ENCODE measurements at places on chromosomes 3 and 15.

- DNase-seq = no peak
Observed at GRCh38 chr15:41417418-41418195, 712 bp downstream of the RTF1 start.

GRCh38 chr3:171994646-171995428, 44.5 kb upstream of the FNDC3B start:
- DNase-seq = no peak

GRCh38 chr3:41334426-41334825, 135.1 kb downstream of the CTNNB1 start:
- DNase-seq = no peak

- DNase-seq = no peak
Observed at GRCh38 chr15:39096608-39097205, 484.2 kb upstream of the THBS1 start.

DNA sequence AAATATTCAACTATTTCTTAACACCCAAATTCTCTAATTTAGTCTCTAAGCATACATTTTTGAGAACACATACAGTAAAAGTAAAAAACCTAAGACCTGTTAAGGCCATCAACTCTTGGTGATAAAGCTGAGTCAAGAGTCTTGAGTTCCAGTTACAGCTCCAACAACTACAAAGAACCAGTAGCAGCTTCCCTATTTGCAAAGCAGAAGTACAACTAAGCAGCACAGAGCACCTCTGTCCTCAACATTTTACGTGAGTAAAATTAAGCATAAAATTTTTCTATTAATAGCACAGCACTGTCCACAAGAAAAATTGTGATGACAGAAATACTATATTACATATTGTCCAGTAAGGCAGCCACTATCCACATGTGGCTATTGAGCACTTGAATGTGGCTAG, 4.4 kb downstream of the PCOLCE2 start:
- DNase-seq = no peak

- no peak for DNase-seq
Observed at GRCh38 chr3:156787926-156788663, 38.1 kb upstream of the LEKR1 start.

DNA sequence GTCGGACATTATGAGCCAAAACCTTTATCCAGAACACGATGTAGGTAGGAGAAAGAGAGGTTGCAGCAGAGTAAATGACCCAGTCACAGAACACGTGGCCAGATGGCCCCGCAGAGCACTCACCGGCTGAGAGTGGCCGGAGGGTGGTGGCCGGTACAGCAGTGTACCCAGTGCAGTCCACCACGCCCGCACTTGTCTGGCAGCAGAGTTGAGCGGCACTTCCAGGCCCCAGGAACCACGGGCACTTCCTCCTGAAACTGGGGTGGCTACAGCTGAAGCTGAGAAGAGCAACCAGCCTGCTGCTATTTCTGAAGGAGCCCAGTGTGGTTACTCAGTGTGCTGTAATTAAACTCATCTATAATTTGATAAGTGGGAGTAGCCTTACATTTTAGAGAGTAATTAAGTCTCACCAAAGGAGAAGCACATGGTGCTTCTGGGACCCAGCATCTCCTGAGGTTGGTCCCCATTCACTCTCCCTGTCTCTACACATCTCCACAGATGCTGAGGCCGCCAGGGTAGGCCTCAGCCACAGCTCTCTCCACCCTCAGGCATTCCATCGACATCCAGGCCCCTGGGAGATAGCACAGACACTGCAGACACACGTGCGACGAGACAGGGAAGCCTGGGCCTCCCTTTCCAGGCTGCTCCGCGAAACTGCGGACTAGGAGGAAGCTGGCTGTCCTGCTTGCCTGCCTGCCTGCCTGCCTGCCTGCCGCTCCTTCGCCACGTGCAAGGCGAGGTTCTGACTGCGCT, 49.8 kb downstream of the BDH1 start:
- no peak for DNase-seq

DNA sequence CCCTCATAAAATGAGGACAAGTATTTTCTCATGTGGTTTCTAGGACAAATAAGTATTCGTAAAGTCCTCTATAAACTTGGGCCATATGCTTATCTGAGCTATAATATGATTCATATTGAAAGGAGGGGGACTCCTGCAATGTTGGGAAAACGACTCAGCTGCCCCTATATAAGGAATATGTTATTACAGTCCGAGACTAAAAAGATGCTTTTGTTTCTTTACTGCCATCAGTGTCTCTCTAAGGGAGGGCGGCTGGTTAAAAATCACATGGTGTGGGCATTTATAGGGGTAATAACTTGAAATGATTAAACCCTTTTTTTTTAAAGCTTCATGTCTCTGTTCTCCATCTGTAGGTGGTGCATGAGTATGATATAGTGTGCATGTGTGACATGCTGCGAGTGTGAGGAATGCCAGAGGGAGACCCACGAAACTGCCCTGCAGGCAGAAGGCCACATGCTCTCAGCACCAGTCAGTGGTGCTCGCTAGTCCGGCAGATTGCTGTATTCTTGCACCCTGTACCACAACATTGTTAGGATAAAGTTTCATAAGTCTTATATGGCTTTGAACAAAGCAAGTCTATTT, 256.0 kb upstream of the CTDSPL start:
- no peak for DNase-seq

DNA sequence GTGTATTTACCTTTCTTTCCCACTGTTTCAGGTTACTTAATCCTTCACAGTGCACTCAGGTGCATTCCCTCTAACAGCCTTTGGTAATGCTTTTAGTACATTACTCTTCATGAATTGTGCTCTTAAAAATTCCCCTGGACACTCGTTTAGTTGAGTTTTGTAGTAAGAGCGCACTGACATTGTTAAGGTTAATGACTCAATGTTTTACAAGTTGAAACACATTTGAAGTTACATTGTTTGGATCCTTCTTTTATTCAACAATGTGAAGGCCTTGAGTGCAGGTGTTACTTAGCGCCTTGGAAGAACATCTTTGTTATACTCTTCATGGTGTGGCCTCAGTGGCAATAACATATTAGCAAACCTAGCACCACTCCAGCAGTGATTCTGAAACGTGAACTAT, 739.6 kb downstream of the NAALADL2 start:
- DNase-seq = no peak

- no peak for DNase-seq
Observed at GRCh38 chr3:74535281-74535680, 79.2 kb downstream of the CNTN3 start.

GRCh38 chr3:171455603-171456550, 4.3 kb downstream of the TNIK start:
- no peak for DNase-seq

GRCh38 chr15:40130799-40131502, 22.3 kb upstream of the BMF start:
- DNase-seq = no peak

DNA sequence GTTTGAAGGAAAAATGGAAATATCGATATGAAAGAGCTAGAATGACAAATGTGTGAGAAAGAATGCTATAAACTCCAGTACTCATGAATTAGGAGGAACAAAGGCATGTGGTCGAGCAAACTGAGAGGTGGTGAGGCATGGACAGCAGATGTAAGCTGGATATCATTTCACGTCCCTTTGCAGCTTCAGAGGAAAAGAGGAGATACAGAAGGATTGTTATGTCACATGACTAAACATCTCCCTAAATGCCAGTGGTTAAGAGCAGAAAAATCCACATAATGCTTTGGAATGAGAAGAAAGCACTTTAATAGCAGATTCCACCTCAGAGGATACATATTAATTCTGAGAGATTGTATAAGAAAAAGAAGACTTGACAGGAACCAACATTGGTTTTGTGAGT, 248.7 kb downstream of the ZIC4 start:
- no peak for DNase-seq

DNA sequence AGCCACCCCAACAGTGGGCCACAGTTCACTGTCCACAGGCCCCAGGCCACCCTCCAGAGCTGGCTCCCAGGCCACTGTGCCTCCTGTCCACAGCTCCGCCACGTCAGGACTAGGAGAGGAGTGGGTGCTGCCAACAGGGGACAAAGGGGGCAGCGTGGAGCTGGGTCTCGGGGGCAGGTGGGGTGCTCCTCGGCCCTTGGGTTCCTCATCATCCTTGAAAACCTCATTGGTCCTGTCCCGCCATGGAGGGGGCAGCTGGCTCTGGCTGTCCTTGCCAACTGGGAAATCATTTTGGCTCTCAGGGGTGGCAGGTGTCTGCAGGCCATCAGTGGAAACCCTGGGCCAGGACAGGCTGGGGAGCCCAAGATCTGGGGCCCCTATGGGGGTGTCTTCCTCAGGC, 45.2 kb downstream of the ADAMTS7 start:
- no peak for DNase-seq

GRCh38 chr3:76438971-76439370, 600.9 kb upstream of the ROBO2 start:
- DNase-seq = no peak

- DNase-seq = no peak
Observed at GRCh38 chr3:195441992-195442572, 738 bp downstream of the ACAP2 start.

- no peak for DNase-seq
Observed at GRCh38 chr3:183247011-183247589, 6.0 kb upstream of the B3GNT5 start.

DNA sequence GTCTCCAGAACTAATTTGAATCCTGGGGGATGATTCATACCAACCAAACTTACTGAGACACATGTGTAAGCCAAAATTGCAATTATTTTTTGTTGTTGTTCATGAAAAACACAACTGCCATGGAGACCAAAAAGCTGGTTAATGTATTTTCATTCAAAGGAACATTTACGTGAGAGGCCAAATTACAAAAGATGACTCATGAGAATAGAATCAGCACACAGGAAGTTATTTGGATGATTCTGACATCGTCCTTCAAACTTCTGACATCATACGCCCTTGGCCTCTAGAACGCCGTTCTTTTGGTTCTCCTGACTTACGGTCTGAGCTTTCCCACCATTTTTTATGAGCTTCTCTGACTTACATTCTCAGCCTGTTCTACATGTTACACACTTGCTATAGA, 3.0 kb upstream of the ZNF280D start:
- DNase-seq = no peak

Measured in vagina (tissue), 2 donors.